ENCODE measurements at places on chromosomes 13 and 19.

DNA sequence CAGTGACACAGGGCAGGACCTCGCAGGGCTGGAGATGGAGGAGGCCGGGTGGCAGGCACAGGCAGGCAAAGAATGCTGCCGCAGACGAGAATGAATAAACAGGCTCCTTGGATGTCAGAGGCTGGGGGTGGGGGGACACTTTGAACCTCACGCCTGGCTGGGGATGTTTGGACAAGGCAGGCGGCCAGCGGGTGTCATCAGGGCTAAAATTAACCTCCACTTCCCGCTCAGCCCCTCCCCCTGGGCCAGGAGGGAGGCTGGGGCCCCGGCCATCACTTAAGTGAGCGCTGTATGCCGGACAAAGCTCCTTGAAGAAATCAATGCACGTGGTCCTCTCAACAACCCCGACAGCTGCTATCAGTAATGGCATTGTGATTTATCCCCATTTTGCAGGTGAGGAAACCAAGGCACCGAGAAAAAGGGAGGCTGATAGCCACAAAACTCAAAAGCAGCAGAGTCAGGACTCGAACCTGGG lies 10.3 kb upstream of the FUT5 start:
- no peak for DNase-seq

DNA sequence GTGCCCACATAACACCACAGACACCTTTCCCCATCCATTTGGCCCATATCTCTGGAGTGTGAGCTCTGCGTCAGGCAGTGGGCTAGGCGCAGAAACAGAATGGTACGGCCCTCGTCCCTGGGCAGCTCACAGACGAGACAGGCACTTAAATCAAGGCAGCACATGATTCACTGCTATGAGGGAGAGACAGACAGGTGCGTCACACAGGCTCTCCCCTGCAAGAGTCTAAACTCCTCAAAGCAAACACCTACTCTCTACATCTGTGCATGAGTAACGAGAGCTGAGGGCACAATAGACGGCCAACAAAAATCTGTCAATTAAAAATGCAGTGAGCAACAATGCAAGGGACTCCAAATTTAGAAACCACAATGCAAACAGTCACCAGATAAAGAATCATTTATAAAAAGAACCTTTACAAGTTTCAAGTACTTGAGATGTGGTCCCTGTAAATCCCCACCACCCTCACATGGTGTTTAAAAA lies 348.9 kb downstream of the UQCRFS1 start:
- no peak for DNase-seq

GRCh38 chr13:46796129-46796514 lies 839 bp downstream of the ESD start:
- DNase-seq: no peak

DNA sequence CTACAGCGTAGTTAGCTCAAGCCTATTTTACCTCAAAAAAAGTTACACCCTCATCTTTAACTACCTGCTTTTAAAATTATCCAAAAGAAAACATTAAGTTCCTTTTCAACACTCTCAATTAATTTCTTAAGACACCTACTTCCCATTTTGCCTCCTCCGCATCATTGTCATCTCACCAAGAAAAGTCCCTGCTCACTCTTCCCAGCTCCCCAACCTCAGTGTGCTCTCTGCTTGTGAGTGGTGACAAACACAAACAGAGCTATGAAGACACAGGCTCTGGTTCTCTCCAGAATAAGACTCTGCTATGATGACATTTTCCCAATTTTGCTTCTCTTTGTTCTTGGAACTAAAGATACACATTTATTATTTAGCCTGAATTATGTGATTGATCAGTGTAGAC lies 385.1 kb upstream of the HTR2A start:
- DNase-seq: no peak

- DNase-seq: no peak
Observed at GRCh38 chr13:109160357-109160756, 530.9 kb downstream of the MYO16 start.

DNA sequence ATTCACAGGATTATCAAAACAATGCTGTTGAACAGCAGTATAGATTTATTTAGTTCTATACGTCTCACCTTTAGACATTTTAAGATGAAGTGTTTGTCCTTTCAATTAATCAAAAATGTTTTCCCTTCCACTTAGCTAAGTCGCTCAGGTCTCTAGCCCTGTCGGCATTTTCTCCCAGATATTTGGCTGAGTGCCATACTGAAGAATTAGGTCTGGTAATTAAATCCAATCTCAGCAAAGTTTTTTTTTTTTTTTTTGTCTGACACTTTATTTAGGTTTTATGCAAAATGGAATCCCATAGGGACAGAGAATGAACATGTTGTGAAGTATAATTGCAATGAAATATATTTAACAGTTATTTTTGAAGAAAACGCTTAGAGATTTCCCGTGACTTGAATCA lies 44.1 kb downstream of the RFC3 start:
- DNase-seq: no peak

- DNase-seq: no peak
Observed at GRCh38 chr19:21508198-21508597, 2.8 kb downstream of the ZNF429 start.

- no peak for DNase-seq
Observed at GRCh38 chr19:54561840-54562239, 11.8 kb upstream of the LILRA2 start.

DNA sequence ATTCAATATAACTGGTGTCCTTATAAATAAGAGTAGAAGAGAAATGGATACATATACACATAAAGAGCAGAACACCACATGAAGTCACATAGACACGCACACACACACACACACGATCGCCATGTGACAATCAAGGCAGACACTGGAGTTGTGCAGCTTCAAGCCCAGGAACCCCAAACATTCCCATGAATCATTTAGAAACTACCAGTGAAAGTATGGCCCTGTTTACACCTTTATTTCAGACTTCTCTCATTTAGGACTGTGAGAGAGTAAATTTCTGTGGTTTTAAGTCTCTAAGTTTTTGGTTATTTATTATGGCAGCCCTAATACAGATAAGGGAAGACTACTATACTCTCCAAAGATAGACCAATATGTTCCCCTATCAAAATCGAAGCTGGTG lies 20.4 kb upstream of the TNFSF13B start:
- DNase-seq: no peak

DNA sequence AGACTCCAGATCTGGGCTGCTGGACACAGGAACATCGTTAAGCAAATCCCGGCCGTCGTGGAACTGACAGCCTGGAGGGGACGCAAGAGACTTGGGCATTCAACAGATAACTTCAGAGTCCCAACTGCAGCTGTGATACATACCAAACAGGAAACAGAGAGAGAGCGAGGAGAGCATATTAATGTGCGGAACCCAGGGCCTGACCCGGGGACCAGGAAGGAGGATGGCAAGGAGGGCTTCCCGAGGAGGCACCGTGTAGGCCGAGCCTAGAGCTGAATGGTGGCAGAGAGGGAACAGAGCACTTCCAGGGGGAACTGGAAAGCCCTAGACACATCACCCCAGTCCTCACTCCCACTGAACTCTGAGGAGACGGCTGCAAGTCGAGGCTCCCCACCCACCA lies 68.1 kb downstream of the SIPA1L3 start:
- DNase-seq: no peak

- no peak for DNase-seq
Observed at GRCh38 chr19:570937-571565, 1.3 kb upstream of the BSG start.

- no peak for DNase-seq
Observed at GRCh38 chr13:36453516-36453915, 21.2 kb downstream of the CCNA1 start.

DNA sequence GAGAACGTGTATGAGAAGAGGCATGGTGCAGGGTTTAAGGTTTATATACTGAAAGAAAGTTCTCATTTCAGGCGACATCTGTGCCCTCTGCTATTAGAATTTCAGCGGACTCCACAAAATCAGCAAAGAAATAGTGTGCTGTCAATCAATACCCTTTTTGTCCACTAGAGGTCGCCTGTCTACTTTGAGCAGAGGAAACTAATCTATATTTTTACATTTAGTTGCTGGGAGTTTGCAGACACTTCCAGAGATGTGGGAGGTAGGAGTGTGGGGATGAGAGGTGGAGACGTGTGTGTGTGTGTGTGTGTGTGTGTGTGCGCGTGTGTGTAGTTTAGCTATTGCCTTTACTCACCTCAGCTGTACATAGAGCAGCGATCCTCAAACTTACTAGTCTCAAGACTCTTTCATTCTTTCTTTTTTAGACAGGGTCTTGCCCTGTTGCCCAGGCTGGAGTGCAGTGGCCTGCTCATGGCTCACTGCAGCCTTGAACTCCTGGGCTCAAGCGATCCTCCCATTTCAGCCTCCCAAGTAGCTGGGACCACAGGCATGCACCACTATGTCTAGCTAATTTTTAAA lies 9.7 kb downstream of the INAFM1 start:
- DNase-seq: no peak

DNA sequence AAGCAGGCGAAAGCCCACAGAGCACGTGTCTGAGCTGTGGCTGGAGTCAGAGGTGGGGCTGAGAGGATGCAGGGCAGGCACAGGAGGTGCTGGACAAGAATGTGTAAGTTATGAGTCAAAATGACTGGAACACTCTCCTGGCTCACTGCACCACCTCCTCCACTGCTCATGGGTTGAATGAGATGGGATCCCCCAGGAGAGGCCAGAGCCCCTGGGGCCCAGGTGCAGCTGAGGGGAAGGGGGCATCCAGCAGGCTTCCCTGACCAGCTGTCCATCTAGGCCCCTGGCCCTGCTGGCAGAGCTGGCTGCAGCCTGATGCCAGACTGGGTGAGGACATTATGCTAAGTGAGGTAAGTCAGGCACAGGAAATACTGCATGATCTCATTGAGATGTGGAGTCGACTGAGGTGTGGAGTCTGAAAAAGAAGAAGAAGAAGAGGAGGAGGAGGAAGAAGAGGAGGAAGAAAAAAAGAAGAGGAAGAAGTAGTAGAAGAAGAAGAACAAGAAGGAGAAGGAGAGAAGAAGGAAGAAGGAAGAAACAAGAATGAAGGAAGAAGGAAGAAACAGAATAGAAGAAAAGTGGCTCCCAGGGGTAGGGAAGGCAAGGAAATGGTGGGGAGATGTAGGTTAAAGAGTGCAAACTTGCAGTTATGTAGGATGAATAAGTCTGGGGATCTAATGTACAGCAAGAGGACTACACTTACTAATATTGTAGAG lies 747.4 kb downstream of the UQCRFS1 start:
- DNase-seq: no peak

GRCh38 chr19:1854039-1854541 lies 5.8 kb upstream of the REXO1 start:
- no peak for DNase-seq

- DNase-seq: no peak
Observed at GRCh38 chr19:3599776-3600187, 6.9 kb downstream of the TBXA2R start.

- no peak for DNase-seq
Observed at GRCh38 chr13:23617551-23618024, 47.4 kb downstream of the TNFRSF19 start.

Measured in D721Med (cell line).